ENCODE measurements at places on chromosomes 2 and 18.

- no peak for DNase-seq
Observed at GRCh38 chr2:69436596-69436937, 668 bp downstream of the NFU1 start.

DNA sequence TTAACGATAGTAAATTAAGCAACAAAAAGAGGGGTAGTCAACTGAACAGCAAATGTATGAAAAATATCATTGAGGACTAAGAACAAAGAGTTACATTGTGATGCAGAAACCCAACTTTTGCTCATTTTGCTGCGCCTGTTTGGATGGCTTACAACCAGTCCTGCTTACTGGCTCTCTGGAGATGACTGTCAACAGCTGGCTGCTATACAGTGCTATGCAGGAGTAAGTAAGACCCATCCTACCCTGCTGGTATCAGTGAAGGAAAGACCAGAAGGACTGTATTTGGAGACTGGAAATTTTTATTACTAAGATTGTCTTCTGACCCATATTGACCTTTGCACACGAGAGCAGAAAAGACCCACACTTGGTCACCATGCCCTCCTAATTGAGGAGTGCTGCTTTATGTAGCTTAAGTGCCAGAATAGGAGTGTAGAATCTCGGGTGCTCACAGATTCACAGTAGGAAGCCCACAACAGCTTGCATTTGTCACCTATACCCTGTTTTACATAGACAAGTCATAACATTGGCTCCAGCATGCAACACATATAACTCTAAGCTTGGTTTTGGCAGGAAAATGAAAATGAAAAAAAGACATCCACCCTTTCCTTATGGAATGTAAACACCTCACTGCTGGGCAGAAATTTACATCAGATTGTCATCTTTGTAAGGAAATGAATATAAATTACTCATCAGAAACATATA lies 1915.0 kb upstream of the CELF4 start:
- DNase-seq = no peak

- DNase-seq = no peak
Observed at GRCh38 chr18:78769502-78770105, 210.0 kb upstream of the SALL3 start.

GRCh38 chr2:105779394-105779793 lies 34.7 kb downstream of the NCK2 start:
- DNase-seq = no peak

DNA sequence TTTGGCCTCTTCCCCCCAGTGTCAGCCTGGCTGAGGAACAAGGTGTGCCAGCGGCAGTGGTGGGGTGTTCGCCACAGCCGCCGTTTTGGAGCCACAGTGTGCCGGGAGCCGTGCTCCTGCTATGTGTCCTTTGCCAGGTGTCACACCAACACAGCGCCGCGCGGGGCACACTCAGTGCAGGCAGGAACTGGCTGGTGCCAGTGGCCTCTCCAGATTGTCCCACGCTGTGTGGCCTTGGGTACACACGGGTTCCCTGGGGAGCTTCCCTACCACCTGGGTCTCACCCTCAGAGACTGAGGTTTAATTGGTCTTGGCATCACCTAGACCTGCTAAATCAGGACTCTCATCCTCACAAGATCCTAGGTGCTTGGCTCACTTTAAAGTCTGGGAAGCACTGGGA lies 171.6 kb downstream of the LDLRAD4 start:
- no peak for DNase-seq
